Stomach (tissue), 19 donors: ENCODE measurements at places on chromosomes 4 and X. TPM values are rescaled to one million over a fixed set of nuclear protein-coding genes. Genes with fewer than 3 reads are reported as not detected.

Gene FAM47A
- not detected for total RNA-seq

Gene CT45A1
- not detected for total RNA-seq

Gene GPR50
- total RNA-seq = not detected

Gene RAB33A
- 1.7 TPM for total RNA-seq

Gene ARAP2
- 69.4 TPM for total RNA-seq

Gene TEX13D
- total RNA-seq = not detected

Gene COL25A1
- not detected for total RNA-seq

Gene RIPPLY1
- total RNA-seq = not detected

Gene SRPK3
- 3.6 TPM for total RNA-seq

Gene DGKK
- not detected for total RNA-seq

Gene LPAR4
- total RNA-seq = not detected

Gene CFAP99
- 0.45 TPM for total RNA-seq

Gene PNMA6F
- total RNA-seq = not detected

Gene FAM120C
- 2.6 TPM for total RNA-seq

Gene SMIM10L2A
- total RNA-seq = not detected

Gene CSAG2
- total RNA-seq = not detected

Gene IBSP
- total RNA-seq = not detected

Gene PABPC1L2A
- not detected for total RNA-seq

Gene SMPX
- total RNA-seq = 1.0 TPM

Gene CTAG2
- not detected for total RNA-seq

Gene CTAG1B
- total RNA-seq = not detected

Gene ODAPH
- not detected for total RNA-seq

Gene AADAT
- 8.8 TPM for total RNA-seq

Gene FGB
- total RNA-seq = not detected
